ENCODE measurements at places on chromosomes 7 and 10.

DNA sequence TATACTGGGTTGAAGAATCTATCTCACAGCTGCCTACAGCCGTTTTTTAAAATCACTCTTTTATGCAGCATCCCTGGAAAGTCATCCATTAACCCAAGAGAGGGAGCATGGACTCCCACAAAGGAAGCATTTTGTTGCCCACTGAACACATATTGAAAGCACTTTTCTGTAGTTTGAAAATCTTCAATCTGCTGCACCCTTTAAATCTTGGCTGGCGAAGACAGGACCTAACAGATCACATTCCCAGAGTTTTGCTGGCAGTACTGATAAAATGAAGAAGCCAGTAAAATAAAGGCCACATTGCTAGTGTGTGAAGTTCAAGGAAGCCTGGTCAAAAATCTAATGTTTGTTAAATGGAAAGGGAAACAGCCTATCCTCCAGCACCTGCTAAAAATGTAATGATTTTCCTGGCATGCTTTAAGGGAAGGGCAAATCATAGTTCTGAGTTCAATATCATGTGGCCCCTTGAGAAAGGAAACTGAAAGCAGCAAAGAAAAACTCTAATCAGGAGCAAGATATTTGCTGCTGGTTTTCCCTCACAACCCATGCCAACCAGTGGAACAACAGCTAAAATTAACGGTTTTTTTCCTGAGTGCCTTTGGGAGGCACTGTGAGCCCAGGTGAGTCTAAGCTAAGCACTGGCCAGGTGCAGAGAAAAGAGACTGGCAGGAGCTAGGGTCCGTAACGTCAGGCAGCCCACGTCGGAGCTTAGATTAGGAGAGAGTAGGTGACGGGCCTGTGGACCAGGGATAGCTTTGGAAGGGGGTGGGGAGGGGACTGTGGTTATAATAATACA is 97.9 kb upstream of the PALS2 start:
- no peak for DNase-seq

DNA sequence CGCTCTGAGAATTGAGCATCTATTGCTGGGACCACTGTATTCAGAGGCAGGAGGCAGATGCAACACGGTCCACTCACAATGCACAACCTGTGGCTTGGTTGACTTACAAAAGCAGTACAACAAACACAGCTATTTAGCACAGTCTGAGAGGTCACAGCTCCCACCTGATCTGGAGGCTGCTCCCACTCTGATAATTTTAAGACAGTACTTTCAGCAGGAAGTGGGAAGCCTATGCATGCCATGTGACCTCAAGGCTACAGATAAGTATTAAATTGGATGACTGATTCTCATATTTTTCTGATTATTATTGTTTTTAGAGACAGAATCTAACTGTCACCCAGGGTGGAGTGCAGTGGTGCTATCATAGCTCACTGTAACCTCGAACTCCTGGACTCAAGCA is 659.3 kb downstream of the PARD3 start:
- no peak for DNase-seq

DNA sequence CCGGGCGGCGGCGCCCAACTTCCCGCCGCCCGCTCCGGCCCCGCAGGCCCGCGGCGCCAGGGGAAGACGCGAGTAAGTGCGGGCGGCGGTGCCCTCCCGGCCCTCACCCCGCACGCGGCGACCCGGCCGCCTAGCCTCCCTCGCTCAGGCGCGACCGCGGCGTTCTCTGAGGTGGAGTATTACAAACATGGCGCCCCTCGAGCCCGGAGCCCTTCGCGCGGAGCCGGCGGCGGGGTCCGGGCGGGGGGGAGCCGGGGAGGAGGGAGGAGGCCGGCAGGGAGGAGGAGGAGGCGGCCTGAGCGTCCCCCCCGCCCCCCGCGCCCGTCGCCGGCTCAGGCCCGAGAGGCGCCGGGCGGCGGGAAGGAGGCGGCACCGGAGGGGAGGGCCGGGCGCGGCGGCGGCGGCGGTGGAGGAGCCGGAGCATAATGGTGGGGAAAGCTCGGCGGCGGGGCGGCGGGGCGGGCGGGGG is at the start of gene ZMYND11:
Gene ZMYND11 (plus strand): TSS at position 324 of the 469 bp plus-strand sequence. CDS start 44,558 bp downstream, outside the sequence.
- peak; percentile 85 for DNase-seq

DNA sequence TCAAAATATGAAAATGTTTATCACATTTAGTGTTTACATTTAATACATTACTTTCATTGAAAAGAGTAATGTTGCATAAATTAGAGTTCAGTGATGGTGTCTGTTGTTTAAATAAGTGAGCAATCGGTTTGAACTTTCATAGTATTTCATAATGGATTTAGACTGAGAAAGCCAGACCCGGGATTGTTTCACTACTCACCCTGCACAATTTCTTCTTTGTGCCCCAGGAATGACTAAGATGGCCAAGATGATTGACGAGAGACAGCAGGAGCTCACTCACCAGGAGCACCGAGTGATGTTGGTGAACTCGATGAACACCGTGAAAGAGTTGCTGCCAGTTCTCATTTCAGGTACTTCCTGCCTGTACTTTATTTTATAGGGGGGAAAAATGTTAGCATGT is 74.6 kb downstream of the VCL start:
- no peak for DNase-seq

- peak; percentile 79 for DNase-seq
These were observed 172.7 kb downstream of the NEURL1 start for GRCh38 chr10:103666087-103666761.

DNA sequence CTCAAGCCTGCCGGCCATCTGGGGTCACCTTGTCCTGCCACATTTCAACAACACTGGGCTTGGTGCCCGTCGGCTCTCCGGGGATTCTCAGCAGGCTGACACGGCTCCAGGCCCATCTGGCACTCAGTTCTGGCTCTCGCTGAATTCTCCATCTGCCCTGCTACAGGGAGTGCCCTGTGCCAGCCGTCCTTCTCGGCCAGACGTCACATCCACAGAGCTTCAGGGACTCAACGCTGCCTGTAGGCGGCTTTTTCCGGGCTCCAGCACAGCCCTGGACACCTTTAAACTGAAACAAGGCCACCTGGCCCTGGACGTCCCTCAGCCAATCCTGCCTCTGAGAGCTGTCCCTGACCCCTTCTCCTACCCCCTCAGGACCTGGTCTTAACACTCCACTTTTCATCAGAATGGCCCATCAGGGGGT is 43.0 kb downstream of the TMEM130 start:
- peak; percentile 44 for DNase-seq

GRCh38 chr7:127375631-127376030 is 16.9 kb downstream of the ZNF800 start:
- DNase-seq: no peak

- DNase-seq: peak; percentile 78
These were observed 270.7 kb downstream of the ZNF33B start for GRCh38 chr10:42367532-42368230.

DNA sequence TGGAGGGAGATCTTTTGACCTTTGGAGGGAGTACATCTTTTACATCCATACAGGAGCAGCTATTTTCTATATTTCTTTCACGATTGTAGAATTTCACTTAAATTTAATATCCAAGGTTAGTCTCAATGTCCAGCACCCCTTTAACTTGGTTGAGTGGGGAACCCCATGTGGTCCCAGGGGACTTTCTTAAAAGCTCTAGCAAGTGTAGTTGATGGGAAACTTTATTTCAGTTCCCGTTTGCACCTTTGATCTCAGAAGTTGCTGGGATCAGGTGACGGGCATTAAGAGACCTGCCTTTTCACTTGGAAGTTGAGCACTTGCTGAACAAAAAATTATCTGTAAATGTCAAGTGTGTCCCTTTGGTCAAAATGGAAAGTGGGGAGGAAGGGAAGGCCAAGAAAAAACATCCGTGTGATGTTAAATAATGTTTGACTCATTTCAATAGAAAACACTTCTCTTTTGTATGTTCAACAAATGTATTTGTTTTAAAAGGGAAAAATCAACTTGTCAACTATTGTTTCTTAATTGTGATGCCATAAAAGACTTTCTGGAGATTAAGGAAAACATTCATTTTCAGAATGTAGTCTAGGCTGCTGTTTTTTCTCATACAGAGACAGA is 370.1 kb upstream of the GALNT17 start:
- DNase-seq: no peak

GRCh38 chr10:28812384-28813372 is 135.4 kb downstream of the BAMBI start:
- no peak for DNase-seq

- no peak for DNase-seq
These were observed 35.0 kb upstream of the ARHGAP12 start for GRCh38 chr10:31963589-31963980.

DNA sequence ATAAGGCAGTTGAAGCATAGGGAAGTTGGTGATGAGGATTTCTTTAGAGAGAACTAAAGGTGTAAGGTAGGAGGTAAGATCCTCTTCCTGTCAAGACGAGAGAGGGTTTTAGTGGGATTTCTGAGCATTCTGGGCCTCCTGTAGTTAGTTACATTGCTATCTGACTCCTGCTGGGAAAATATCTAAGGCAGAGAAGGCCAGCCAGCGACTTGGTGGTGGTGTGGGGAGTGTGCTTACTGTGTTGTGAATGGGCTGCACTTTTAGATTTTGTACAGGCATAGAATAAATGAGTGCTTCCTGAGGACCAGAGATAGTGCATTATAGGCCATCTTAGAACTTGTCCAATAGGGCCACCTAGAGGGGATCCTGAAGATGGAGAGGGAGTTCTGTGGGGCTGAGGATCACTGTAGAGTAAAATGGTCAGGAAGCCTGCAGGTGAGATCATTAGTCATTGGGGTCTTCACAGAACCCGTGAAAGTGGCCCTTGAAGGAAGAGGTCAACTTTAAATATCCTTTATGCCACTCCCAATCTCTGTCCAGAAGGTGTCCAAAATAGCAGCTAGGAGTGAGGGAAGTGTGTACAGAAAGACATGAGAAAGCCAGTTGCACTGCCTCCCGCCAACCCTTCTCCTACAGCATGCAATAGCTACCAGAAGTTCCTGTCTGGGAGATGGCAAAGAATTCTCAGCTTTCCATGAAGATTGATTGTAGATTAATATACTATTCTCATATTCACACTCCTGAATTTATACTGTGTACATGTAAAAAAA is 266.6 kb downstream of the POLR1F start:
- peak; percentile 48 for DNase-seq

DNA sequence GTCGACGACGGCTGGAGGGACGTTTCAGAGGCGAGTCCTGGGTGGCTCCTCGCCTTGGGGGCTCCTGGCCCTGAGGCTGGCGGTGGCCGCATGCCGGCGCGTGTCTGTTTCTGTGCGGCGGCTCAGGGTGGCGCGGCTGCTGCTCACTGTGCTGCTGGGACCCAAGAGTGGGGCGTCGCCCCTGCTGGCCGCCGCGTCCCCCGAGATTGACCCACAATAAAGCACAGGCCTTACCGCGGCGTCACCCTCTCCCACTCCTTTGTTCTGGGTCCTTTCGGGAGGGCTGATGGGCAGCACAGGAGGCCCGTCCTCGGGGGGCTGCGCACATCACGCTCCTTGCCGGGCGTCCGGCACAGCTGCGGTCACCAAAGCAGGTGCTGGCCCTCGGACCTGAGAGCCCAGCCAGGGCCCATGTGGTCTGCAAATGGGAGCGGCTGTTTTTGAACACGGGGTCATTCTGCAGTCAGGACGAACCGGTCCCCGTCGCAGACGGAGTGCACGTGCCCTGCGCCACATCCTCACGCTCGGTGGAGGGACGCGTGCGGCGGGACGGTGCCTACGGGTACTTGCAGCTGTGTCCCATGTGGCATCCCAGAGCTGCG is 19.2 kb downstream of the GET4 start:
- DNase-seq: no peak

DNA sequence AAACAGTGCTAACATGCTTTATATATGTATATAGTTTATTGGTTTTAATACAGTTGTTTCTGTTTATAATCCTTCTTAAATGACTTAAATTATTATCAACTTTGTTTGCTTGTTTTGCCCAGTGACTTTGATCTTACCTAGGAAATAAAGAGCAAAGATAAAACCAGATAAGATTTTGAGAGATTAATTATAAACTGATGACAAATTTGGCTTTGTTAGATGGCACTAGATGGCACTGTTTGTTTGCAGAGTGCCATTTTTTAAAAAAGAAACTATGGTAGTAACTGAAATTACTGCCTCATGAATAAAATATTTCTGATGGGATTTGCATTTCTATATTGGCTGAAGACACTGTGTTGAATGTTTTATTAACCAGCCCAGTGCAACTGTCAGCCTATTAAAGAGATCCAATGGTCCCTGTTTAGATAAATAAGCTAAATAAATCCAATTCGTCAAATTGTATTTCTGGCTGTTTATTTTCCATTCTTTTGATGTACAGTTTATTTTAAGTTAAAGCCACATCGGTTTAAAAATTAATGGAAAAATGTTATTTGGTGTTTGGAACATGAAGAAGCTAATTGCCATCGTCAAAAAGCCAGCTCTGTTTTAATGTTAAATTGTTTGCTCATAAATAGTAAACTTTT is 28.7 kb downstream of the VTI1A start:
- no peak for DNase-seq

GRCh38 chr7:132545756-132546155 is 30.5 kb downstream of the PLXNA4 start:
- no peak for DNase-seq

DNA sequence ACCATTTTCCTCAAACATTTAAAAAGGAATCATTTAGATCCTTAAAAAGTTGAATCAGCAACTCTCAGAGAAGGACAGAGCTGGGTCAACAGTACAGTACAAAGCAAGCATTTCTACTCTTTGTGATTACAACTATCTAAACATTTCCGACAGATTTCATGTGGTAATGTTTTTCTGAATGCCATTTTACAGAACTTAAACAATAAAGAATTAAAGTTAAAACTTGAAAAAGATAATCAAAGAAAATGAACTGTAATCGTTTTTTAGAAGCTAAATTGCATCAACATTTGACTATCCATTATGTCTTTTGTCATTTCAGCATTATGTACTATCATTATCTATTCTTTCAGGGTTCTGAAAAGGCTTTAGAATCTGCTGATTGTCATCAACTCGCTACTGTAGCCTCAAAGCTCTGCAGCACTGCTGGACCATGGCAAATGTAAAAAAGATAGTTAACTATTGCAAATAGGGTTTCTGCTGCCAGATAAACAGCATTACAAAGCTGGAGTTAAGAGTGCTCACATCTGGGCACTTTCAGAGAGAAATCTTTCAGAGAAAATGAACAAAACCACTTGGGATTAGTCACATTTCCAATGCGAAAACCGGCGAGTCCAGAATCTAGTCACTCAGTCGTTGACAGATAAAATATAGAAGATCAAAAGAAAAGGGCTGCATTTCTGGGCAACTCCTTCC is 160.4 kb upstream of the LAMB4 start:
- no peak for DNase-seq

DNA sequence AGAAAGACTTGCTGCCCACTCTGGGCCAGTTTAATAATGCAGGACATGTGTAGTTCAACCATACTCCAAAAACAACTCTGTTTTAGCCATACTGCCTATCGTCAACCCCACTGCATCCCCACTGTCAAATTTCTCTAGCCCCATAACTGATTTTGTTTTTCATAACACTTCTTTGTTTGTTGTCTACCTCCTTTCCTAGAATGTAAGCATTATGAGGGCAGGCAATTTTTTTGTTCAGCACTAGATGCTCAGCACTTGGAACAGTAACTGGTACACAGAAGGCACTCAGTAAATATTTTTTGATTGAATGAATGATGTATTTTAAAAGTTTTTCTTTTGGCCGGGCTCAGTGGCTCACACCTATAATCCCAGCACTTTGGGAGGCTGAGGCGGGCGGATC is 183.8 kb upstream of the MKLN1 start:
- DNase-seq: no peak
